Stimulated activated CD8-positive, alpha-beta memory T cell treated with anti-CD3 and anti-CD28 coated beads, Interleukin-15, amount 100 ng/mL, for 24 hours (primary cell): ENCODE measurements at places on chromosomes 6 and 20.

GRCh38 chr6:140500849-140501248 lies 1126.4 kb upstream of the CITED2 start:
- no peak for DNase-seq

DNA sequence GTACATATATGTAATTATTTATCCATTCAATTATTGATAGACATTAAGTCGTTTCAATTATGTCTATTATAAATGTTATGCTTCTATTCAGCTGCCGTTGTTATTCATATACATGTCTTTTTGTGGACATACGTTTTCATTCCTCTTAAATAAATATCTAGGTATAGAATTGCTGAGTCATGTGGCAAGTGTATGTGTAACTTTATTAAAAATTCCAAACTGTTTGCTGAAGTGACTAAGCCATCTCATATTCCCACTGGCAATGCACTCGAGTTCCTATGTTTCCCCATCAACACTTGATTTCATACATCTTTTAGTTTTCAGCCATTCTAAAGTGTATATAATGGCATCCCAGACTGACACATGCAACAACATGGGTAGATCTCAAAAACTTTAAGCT lies 739.7 kb upstream of the POU3F2 start:
- no peak for DNase-seq

- DNase-seq, result no peak
Measured at GRCh38 chr6:140082867-140083297, 708.4 kb upstream of the CITED2 start.

- no peak for DNase-seq
Measured at GRCh38 chr6:136011475-136011874, 160.0 kb downstream of the PDE7B start.

DNA sequence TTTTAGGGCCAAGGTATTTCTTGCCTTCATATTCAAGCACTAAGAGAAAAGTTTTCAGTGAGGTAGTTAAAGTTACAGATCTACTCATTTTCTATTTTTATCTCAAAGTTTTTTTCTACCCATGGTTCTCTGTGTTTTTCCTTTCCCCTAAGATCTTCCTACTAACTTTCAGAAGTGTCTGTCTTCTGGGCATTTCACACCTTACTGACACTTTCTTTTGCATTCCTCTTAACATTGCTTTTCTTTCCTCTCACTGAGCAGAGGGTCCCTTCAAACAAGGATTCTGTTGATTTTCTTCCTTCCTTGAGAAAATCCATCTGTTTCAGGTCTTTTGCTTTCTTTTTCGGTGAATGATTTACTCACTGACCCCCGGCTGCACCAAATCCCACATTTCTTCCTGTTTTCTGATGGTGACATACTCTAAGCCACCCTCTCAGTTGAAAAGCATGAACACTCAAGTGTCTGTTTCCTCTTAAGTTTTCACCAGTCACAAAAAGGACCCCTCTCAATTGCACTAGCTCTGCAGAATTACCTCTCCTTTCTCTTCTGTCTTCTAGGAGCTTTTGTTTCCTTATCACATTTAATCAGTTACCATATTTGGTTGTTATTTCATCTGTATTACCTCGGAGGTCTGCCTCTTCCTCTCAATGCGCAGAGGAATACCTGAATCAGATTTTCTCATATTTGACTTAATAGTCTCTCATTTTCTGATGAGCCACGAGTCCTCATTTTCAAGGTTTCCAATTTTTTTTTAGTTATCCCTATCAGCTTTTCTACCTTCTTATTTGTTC lies 73.5 kb upstream of the RNF217 start:
- no peak for DNase-seq

GRCh38 chr6:108432792-108433191 lies 127.9 kb upstream of the FOXO3 start:
- DNase-seq, result no peak

- no peak for DNase-seq
Measured at GRCh38 chr6:85396159-85396808, 53.6 kb upstream of the NT5E start.

- no peak for DNase-seq
Measured at GRCh38 chr6:71396410-71396801, 107.8 kb downstream of the OGFRL1 start.

- DNase-seq, result no peak
Measured at GRCh38 chr20:54438166-54438565, 37.2 kb upstream of the DOK5 start.

GRCh38 chr6:23245572-23245971 lies 676.2 kb downstream of the HDGFL1 start:
- DNase-seq, result no peak

DNA sequence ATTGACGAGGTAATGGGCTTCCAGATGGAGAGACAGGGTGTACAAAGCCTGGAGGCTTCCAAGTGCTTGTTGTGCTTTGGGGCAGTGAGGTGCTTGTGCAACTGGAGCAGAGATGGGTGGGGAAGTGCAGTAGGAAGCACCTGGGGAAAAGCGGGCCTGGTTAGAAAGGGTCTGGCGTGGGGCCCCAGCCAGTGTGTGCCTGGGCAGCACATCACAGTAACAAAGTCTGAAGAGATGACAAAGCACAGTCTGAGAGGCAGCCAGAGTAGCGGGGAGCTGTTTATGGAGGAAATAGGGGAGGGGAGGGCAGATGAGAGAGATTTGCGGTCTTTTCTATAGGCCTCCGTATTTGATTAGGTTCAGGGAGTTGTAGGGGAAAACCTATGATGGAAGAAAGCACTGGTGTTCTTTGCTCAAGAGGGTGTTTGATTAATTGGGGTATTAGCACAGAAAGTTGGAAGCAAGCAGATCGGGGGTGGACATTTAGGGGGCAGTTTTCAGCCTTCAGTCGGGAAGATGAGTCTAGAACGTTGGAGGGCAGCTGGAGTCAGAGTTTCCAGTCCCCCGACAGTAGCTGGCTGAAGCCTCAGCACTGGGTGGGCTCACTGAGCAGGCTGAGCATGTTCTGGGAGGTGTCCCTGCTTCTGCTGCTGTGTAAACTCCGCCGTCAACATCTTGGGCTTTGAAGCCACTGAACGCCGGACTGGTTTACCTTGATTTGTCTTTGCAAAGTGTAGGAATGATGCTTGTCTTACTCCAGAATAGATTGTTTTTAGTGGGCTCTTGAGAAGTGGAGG lies 15.5 kb upstream of the MROH8 start:
- DNase-seq, result no peak

- no peak for DNase-seq
Measured at GRCh38 chr6:29071831-29072723, 15.0 kb downstream of the OR2B3 start.

DNA sequence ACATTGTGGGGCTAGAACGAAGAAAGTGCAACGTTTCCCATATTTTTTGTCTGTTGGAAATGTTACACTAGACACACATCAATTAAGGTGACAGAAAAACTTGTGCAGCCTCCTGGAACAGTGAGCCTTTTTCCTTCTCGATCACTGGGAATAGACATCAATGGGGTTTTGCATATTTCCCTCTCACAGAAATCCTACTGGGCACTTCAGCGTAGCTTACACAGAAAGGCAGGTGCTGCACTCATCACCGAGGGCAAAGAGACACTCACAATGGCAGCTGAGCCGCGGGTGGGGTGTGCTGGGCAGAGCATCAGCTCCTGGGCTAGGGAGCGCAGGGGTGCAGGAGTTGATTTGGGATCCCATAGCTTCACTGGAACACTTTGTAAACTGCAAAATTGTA lies 64.5 kb downstream of the THBS2 start:
- no peak for DNase-seq

- DNase-seq, result peak; percentile 28
Measured at GRCh38 chr20:25987073-25987927, 290.6 kb upstream of the ZNF337 start.

GRCh38 chr6:165487347-165487746 lies 175.7 kb downstream of the PDE10A start:
- DNase-seq, result no peak

- no peak for DNase-seq
Measured at GRCh38 chr20:10605547-10606195, 68.1 kb downstream of the JAG1 start.

- no peak for DNase-seq
Measured at GRCh38 chr6:14596410-14596809, 478.8 kb downstream of the CD83 start.

DNA sequence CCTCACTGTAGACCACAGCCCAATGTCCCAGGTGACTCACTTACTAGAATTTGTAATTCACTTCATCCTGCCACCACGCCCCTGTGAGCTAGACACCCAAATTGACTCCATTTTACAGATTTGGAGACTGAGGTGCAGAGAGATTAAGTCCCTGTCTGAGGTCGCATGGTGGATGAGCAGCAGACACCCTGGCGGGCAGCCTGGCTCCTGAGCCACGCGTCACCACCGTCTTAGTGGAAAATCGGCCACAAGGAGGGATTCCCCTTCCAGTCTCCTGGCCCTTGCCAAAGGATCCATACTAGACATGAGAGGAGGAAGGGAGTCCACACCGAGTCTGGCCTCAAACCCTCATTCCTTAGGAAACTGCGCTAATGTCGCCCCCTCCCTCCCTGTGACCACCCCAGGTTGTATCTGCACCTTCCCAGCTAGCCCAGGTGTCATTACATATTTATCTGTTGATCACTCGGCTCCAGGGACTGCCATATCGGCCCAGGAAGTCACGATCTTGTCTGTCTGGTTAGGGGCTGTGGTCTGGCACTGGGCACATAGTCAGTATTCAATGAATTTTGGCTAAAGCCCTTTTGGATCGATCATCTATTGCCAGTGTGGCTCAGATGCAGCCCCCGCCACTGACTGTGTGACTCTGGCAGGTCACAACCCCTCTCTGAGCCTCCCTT lies 25.7 kb upstream of the PTGIS start:
- no peak for DNase-seq
